ENCODE measurements at places on chromosomes 4 and X.
A peak's percentile ranks its signal among the peaks of the same experiment; 100 is the strongest.

- DNase-seq = no peak
Observed at GRCh38 chr4:102541697-102542096, 40.5 kb downstream of the NFKB1 start.

DNA sequence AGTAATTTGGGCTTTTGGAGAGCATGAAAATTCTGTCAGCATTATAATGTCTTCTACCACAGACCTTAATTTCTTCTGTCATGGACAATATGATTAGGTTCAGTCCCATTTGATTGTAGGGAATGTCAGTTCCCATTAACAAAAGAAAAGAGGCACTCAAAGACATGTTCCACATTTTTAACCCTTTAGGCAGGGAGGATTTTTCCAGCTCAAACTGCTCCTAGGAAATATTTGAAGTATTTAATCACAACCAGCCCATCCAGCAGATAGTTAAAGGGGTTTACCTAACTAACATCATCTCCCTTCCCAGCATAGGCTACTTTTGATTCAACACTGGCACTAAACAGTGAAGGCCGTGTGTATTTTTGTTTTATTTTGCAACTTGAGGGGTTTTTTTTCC is 256.0 kb downstream of the DHX15 start:
- DNase-seq = no peak

DNA sequence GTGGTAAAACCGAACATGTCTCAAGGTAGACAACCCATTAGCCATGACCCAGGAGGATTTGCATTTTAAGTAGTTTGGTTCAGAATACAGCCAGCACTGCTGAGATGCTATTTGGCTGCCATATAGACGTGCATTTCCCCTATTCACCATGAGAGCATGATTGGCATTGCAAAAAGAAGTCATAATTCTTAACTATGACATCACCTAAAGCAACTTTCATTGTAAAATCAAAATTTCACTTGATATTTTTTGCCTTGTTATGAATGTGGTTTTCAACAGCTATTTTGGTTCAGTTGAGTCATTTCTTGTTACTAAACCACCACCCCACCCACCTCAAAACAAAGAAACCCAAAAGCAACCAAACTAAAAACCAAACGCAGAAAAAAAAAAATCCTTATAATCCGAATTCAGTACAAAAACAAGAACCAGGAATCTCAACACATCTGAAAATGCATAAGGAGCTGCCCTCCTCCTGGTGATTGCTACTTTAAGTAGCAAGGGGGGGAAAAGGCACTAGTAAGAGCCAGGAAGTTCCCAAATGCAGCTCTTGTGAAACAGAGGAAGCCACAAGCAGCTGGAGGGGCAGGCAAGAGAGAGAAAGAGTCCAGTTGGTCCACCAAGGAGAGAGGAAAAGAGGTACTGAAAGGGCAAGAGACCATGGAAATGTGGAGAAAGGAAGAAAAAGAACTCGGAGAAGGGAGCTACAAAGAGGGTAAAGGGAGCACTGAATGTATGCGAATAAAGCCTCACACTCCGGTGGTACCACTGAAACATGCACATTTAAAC is 3.1 kb downstream of the SLITRK4 start:
- no peak for DNase-seq

DNA sequence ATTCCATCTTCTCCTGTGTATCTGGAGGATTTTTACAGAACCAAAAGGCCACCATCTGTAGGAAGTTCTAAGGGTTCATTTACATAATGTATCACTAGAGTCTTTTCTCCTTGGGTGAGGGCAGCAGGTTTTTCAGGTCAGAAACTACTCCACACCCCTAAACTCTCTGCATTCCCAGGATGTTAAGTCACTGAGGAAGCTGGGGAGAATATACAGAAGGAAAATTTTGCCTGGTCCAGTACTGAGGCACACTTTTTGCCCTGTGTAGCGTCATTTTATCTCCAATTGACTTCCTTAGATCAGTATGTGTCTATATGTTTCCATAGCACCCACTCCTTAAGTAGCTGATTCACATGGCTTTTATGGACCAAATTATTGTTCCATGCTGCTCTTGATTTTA is 17.0 kb downstream of the XKRX start:
- DNase-seq = no peak

GRCh38 chr4:31617667-31618066 is 897.5 kb downstream of the PCDH7 start:
- DNase-seq = no peak

DNA sequence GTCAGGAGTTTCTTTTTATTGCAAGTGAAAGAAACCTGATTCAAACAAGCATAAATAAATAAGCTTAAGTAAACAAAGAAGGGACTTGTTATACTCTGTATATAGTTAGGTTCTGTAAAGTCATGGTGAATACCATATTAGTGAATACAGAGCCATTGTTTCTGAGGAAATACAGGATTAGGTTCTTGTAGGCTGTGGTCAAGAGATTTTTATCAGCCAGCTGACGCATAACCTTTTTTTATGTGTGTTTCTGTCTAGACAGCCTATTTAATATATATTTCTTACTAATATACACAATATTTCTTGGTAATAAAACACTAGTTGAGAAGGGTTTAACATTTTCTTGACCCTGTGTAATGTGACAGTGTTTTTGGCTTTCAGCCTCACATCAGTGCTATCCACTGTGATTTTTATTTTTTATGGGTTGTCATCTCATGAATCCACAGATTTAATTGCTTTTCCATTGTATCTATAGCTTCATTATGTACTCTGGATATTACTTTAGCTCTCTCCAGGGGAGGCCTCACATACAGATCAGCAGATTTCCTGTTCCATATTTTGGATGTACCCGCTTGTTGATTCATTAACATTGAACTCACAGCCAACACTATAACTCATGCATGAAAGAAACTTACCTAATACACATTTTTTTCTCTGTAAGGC is 8.0 kb downstream of the HERC3 start:
- no peak for DNase-seq

DNA sequence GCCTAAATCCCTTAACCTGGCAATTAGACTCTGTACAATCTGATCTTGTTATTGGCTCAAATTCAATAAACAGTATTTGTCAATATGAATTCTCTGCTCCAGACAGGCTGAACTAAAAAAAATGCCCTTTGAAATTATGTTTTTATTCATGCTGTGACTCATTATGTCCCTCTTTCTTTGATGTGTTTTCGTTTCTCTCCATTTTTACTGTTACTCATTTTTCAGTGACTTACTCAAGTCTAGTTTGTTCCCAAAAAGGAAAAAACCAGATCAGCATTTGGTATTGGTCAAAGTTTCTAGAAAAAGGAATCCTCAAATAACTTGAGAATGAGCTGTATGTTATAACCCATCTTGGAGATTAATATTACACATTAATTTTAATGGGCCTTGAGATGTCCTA is 40.4 kb downstream of the UNC5C start:
- no peak for DNase-seq

DNA sequence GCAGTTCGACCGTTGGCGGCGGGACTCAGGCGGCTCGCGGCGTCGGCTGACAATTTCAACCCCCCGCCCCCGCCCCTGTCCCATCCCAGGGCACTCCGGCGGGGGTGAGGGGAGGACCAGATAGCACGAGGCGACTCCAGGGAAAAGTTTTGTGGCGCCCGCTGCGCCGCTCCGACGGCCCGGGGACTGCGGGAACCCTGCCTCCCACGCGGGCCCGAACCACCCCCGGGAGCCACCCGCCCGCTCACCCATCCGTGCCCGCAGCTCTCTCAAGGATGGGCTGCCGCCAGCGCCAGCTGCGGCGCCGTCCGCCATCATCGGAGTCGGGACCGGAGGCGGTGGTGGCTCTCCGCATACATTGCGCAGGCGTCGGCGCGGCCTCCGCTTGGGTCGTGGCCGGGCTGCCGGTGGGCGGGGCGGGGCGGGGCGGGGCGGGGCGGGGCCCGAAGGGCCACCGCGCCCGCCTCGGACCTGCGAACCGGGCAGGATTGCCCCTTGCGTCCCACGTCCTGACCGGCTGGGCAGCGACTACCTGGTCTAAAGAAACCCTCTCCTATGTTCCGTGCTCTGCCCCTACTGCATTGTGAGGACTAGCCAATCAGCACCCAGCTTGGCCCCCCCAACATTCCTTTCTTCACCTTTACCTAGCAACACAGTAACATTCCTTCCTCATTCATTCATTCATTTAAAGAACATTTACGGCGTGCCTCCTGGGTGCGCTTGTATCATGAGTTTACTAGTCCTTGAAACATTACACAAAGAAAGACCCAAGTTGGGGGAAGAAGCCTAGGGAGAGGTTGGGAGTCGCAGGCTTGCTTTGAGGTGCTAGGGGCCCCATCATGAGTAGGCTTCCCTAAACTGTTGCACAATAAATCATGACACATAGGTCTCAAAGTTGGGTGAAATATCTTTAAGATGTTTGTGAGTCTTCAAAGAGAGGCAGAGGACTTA is at the start of gene MAP7D3:
TSS of gene MAP7D3 (minus strand) at position 360 of the 951 bp plus-strand sequence. CDS start at position 318, 42 bp downstream.
- DNase-seq = peak; percentile 67

DNA sequence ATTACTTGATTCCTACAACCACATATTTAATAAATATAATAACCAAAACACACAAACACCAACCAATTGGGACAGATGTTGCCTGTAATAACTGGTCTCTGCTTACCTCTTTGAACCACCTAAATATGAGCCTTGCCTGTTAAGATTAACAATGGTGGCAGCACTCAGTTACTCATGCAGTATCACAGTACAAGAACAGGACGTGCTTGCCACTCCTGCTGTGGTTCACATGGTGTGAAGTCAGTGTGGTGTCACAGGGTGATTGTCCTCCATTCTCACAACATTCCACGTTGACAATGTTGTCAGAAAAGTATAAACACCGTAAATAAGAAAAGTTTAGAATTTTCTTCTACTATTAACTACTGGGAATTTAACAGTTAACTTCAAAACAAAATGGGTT is 365.0 kb downstream of the PPP3CA start:
- no peak for DNase-seq

- no peak for DNase-seq
Observed at GRCh38 chrX:84907324-84907968, 96.2 kb upstream of the APOOL start.

- DNase-seq = no peak
Observed at GRCh38 chr4:55864577-55865223, 11.3 kb downstream of the EXOC1 start.

DNA sequence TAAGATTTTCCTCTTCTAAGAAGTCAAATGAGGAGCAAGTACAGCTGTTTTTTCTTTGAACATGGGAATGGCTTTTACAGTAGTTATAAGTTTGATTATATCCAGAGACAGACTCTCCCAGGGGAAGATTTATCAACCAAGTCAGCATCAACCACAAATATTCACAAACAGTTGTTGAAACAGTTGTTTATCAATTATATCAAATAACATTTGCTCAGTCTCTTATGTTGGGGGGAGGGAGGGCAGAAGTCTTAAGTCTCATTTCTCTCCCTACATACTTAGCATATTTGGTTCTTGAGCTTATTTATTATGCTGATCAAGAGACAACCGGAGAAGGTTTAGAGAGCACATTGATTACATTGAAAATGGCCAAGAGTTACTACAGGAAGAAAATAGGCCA is 110.1 kb downstream of the FBXO8 start:
- DNase-seq = no peak

All from right hindlimb (tissue), 1 donor.